ENCODE measurements at places on chromosomes 7 and 10. TPM values are rescaled to one million over a fixed set of nuclear protein-coding genes. Genes with fewer than 3 reads are reported as not detected.

CPA2 gene
- not detected for total RNA-seq

WNT2 gene
- not detected for total RNA-seq

KIAA1549 gene
- 0.21 TPM for total RNA-seq

VAX1 gene
- not detected for total RNA-seq

CEP55 gene
- 2.3 TPM for total RNA-seq

TSPAN33 gene
- 4.0 TPM for total RNA-seq

GNGT1 gene
- not detected for total RNA-seq

NODAL gene
- not detected for total RNA-seq

PLAU gene
- 837 TPM for total RNA-seq

NDUFB8 gene
- 86.7 TPM for total RNA-seq

CNNM1 gene
- total RNA-seq: under 0.01 TPM

EGFR gene
- total RNA-seq: 281 TPM

VPS37D gene
- 2.6 TPM for total RNA-seq

SH2B2 gene
- total RNA-seq: 7.0 TPM

NEURL1 gene
- total RNA-seq: 0.24 TPM

SSC4D gene
- 5.3 TPM for total RNA-seq

CREM gene
- total RNA-seq: 14.5 TPM

CPA4 gene
- total RNA-seq: 6.6 TPM

ASB10 gene
- total RNA-seq: not detected

GPR37 gene
- total RNA-seq: 1.4 TPM

DDC gene
- total RNA-seq: not detected

C10orf88 gene
- 8.0 TPM for total RNA-seq

PILRA gene
- under 0.01 TPM for total RNA-seq

SAP25 gene
- not detected for total RNA-seq

OPN4 gene
- total RNA-seq: not detected

METTL2B gene
- total RNA-seq: 52.8 TPM

CXCL12 gene
- total RNA-seq: not detected

Data from tracheal epithelial cell (primary cell).